ENCODE measurements at places on chromosomes 2 and 18. TPM values are rescaled to one million over a fixed set of nuclear protein-coding genes. Genes with fewer than 3 reads are reported as not detected.

- DNase-seq = no peak
These were observed 454.5 kb downstream of the BCL11A start for GRCh38 chr2:60098996-60099395.

- DNase-seq = no peak
These were observed 49.8 kb upstream of the ERMN start for GRCh38 chr2:157375384-157375783.

- no peak for DNase-seq
These were observed 14.7 kb downstream of the FAM228A start for GRCh38 chr2:24189551-24189950.

DNA sequence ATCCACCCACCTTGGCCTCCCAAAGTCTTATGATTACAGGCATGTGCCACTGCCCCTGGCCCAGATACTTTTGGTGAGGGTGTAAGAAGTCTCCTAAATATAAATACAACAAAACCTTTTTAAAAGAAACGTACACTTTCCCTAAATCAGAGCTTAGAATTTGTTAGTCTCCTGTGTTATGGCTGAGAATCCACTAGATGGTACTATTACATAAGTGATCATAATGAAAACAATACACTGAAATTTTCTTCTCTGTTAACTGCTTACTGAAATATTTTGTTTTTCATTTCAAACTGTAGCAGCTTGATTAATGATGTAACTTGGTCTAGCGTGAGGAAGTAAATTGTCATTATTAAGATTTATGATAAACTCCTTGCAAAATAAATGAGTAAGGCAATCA, 74.8 kb upstream of the FAM98A start:
- DNase-seq = peak; percentile 48

GRCh38 chr18:13461469-13461868, 242.9 kb downstream of the LDLRAD4 start:
- no peak for DNase-seq

- DNase-seq = no peak
These were observed 72.8 kb upstream of the TTC39C start for GRCh38 chr18:23941791-23942190.

- DNase-seq = no peak
These were observed 11.2 kb downstream of the CASP10 start for GRCh38 chr2:201194097-201194496.

GRCh38 chr2:36359067-36359466, 3.5 kb downstream of the CRIM1 start:
- no peak for DNase-seq

The ELAC1 gene
- 10.6 TPM for total RNA-seq

GRCh38 chr2:29817801-29818680, 103.3 kb downstream of the ALK start:
- DNase-seq = no peak

The ICA1L gene
- 3.3 TPM for total RNA-seq

- DNase-seq = no peak
These were observed 56.8 kb downstream of the MRPL33 start for GRCh38 chr2:27828305-27828704.

- no peak for DNase-seq
These were observed 299.5 kb downstream of the CCDC102B start for GRCh38 chr18:69097349-69097748.

- DNase-seq = no peak
These were observed 161.1 kb downstream of the FAM210A start for GRCh38 chr18:13565228-13565627.

GRCh38 chr2:11305338-11305737, 39.1 kb downstream of the ROCK2 start:
- no peak for DNase-seq

The MFSD6 gene
- total RNA-seq = 30.2 TPM

The PNPT1 gene
- total RNA-seq = 26.5 TPM

GRCh38 chr2:213065583-213066442, 85.6 kb downstream of the IKZF2 start:
- no peak for DNase-seq
